Stimulated activated CD8-positive, alpha-beta memory T cell treated with anti-CD3 and anti-CD28 coated beads, Interleukin-2, amount 100 ng/mL, for 48 hours (primary cell): ENCODE measurements at places on chromosomes 7 and 10.

DNA sequence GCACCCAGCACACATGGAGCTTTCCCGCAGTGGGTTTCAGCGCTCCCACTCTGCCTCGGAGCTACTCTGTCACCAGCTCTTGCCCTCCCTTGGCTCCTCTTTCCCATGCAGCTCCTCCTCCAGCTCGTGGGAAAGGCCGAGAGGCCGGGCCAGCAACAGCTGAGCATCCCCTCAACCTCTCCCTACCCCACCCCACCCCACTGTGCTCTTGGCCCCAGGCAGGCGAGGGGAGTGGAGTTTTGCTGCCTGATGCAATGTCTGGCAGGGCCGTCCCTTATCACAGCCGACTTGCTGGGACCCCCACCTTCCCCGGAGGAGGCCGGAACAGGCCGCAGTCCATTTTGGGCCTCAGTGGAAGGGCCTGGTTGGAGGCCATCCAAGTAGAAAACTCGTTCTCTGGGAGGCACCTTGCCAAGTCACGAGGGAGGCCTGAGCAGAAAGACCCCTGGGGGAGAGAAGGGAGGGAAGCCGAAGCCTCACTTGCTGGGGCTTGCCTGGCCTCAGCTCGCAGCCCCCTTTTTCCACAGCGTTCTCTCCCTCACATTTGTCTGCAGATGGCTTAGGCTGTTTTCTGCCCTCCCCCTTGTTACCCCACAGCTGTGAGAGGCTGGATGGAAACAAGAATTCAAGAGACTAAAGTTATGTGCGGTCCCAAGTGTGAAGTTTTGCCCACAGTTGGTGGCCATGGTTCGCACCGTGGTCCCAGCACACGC, 35.3 kb downstream of the CHST3 start:
- DNase-seq: no peak

DNA sequence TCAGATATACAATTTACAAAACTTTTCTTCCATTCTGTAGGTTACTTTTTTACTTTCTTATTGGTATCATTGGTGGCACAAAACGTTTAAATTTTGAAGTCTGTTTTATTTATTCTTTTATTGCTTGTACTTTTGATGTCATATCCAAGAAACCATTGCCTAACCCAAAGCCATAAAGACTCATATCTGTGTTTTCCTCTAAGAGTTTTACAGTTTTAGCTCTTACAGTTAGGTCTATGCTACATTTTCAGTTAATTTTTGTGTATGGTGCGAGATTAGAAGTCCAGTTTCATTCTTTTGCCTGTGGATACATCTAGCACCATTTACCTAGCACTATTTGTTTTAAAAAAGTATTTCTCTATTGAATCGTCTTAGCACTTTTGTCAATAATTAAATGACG, 53.7 kb downstream of the BLNK start:
- DNase-seq: no peak

DNA sequence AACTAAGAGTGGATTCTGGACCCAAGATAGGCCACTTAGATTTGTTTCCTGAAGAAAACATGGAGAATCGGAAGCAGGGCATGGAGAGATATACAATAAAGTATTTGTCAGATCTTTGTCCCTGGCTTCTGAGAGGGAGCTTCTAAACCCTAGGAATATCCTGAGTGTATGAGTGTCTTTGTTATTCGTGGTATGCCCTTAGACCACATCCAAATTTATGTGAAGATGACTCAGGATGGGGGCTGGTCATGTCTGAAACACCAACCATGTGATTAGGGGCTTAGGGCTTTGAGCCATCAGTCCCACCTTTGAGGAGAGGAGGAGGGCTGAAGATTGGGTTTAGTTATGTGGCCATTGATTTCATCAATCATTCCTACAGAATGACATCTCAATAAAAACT, 69.7 kb upstream of the PLPP4 start:
- no peak for DNase-seq

DNA sequence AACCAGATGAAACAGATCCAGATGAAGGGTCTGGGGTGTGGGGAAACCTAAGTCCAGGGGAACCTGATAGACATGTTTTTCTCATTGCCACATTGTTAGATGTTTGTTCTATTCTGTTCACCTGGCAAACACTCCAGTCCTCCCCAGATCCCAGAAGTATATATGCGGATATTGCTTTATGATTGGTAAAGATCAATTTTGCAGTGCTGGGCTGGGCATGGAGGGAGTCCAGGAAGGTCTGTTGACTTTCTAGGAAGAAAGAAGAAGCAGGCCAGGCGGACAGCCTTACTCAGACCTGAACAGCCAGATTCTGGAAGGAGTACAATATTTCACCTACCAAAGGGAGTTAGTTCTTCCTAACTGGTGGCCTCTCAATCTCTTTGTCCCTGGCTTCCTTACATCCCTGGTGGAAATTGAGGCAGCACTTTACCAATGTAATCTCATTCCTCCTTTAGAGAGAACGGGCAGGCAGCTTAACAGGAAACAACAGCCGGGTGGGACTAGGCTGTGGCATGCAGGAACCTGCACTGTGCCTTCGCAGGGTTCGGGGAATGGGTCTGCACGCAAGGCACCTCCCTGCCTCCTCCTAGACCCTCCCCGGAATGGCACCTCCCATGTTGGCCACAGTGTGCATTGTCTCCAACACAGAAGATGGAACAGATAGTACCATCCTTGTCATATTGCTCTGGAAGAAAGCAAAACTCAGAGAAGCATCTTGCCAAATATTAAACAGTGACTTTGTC, 930 bp downstream of the GIMAP6 start:
- DNase-seq: peak; percentile 24

DNA sequence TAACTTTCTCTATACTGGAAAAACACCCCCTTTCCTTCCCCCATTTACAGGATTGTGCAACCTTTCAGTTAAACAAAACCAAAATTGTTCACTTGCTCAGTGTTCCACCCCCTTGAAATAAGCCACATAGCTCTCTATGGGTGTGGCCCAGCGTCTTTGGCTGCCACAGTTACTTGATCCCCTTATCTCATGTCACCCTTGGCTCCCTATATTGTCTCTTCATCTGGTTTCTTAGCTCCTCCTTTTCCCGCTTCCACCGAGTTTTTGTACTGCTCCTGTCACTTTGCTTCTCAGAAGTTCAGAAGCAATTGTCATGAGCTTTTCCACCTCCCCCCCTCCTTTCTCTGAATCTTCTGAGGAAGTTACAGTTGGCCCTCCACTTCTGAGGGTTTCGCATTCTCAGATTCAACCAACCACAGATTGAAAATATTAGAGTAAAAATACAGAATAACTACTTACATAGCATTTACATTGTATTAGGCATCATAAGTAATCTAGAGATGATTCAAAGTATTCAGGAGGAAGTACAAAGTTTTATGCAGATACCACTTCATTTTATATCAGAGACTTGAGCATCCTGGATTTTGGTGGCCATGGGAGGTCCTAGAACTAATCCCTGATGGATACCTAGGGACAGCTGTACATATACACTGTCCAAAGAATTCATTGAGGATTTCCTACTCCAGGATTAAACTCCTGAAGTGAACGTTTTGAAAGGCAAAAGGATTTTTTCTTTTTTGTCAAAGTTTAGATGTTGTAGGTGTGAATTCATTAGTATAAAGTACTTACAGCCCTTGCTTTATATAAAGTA, 60.4 kb downstream of the ADD3 start:
- no peak for DNase-seq

- no peak for DNase-seq
Observed at GRCh38 chr10:15541376-15541775, 170.3 kb upstream of the FAM171A1 start.

DNA sequence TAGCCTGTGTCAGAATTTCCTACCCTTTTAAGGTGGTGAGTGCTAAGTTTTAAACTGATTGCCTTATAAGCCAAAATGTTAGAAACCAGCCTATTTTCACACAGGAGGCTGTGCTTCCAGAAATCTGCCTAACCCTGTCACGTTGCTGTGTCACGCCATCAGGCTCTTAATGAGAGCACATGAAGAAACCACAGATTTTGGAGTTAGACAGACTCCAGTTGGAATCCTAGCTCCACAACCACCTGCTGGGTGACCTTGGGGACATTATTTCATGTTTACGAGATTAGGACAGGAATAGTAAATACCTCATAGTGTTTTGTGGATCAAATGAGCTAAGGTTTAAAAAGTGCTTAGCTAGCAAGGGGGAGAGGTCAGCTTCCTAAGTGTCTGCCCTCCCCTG, 321.8 kb downstream of the DPP6 start:
- no peak for DNase-seq

- no peak for DNase-seq
Observed at GRCh38 chr10:8312781-8313180, 258.3 kb downstream of the GATA3 start.

DNA sequence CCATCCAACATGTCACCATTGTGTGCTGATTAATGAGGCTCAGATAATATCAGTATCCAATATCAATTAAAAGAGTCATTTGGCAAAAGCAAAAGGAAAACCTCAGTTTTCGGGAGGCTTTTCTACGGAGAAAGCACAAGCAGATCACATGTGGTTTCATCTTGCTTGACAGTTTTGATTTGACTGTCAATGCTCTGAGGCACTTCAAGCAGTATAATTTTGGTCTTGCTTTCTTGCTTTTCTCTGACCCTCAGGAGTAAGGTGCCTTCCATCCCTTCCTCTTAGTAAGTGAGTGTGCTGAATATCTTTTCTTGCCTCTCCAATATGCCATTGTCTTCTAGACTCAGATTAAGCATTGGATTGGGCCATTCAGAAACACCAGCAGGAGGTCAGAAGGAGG, 115.5 kb upstream of the CALCR start:
- DNase-seq: no peak

GRCh38 chr10:50605269-50605950, 18.3 kb downstream of the SGMS1 start:
- DNase-seq: no peak

DNA sequence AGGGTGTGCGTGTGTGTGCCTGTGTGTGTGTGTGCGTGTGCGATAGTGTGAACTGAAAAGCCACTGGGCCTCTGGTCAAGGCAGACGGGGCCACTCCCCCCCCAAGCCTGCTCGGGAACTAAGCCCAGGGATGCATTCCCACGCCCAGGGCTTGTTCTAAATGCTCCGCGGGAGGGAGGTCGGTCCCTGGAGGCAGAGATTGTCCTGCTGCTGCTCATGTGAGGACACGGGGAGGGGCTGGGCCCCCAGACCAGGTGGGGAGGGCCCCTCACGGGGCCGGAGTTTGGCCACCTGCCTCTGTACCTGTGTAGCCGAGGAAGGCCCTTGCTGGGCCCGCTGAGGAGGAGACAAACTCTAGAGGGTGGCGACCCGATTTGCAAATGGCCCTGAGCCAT, 93.9 kb downstream of the PDGFA start:
- DNase-seq: no peak

GRCh38 chr7:53609185-53609584, 573.8 kb downstream of the POM121L12 start:
- DNase-seq: no peak

- DNase-seq: no peak
Observed at GRCh38 chr10:7407368-7408290, 3.2 kb downstream of the SFMBT2 start.

DNA sequence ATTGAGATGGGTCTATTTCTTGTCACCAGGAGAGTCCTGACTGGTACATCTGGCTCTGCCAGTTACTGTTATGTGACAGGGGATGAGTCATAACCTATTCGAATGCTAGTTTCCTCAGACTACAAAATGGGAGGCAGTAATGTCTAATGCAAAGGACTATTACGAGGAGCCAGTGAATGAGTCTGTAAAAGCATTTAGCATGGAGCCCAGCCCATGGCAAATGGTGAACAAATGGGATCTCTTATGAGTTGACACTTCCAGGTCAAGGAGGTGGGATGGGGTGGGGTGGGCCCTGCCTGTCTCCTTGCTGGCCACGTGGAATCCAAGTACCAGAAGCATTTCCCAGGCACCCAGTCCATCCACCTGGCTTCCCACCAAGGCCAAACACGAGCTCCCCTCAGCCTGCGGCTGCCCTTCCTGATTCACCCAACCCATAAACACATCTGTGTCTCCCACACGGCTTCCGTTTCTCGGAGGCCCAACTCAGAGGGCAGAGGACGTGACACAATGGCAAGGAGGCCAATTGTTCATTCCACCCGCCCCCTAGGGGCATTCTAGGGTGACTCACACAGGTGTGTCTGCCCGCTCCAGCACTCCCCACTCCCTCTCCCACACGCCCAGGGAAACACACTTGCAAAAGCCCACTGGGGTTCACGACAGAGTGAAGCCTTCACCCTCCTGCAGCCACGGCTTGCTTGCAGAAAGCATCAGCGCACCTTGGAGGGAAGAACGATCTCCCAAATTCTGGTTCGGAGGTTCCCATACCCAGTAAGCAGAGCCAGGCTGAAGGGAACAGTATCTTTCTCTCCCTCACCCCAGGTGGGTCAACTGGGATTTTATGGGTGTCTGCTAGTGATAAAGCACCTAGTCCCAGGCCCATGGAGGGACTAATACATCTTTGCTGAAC, 109.8 kb downstream of the SH3PXD2A start:
- no peak for DNase-seq

- DNase-seq: no peak
Observed at GRCh38 chr7:50300336-50300735, 4.2 kb upstream of the IKZF1 start.

DNA sequence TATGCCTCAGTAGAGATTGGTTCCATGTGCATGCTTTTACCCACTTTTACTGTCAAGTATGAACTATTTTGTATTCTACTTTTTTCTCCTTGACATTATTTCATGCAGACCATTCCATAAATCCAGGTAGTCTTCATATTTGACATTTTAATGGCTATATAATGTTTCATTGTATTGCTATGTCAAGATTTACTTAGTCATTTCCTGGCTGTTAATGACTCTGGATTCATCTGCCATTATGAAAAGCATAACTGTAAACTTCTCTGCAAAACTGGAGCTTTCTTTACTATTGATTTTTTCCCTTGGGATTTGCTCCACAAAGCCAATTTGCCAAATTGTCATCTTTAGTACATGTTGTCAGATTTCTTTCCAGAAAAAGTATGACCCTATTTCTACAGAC, 6.8 kb upstream of the MSRB2 start:
- no peak for DNase-seq

- DNase-seq: no peak
Observed at GRCh38 chr7:37212556-37212955, 236.1 kb downstream of the ELMO1 start.

DNA sequence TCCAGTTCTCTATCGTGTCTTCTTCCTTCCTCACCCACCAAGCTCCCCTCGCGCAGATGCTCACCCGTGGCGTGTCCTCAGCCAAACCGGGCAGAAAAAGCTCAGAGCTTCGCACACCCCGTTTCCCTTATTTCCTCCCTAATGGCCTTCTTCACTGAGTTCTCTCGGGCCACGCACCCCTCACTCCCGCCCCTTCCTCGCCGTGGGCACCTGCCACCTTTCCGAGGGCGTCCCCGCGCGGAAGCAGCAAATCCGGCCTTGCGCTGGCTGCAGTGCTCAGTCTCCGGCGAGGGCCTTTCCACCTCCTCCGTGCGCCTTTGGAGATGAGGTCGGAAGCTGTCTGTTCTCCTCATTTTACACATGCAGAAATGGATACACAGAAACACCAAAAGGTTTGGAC, 12.4 kb upstream of the CALML3 start:
- DNase-seq: no peak

GRCh38 chr7:127949769-127950222, 81.4 kb downstream of the LRRC4 start:
- DNase-seq: no peak

- no peak for DNase-seq
Observed at GRCh38 chr10:1208366-1209311, 152.5 kb downstream of the WDR37 start.
